A549 treated with DMSO at 1 μM for 4 hours (cell line): ENCODE measurements at places on chromosomes 3 and 15. TPM values are rescaled to one million over a fixed set of nuclear protein-coding genes. Genes with fewer than 3 reads are reported as not detected.

Gene LTF
- not detected in 5 replicates for total RNA-seq

Gene TP63
- total RNA-seq: 0.42 to 0.85 TPM (median 0.75 TPM) in 5 replicates

Gene CHST2
- 0.57 to 1.1 TPM (median 0.81 TPM) in 5 replicates for total RNA-seq

Gene GCNT3
- total RNA-seq: 156 to 216 TPM (median 179 TPM) in 5 replicates

Gene LSAMP
- total RNA-seq: 0.04 to 0.30 TPM (median 0.10 TPM) in 5 replicates

Gene ALS2CL
- 6.1 to 7.2 TPM (median 6.8 TPM) in 5 replicates for total RNA-seq

Gene GOLGA6B
- 0.06 to 0.09 TPM in 2 of 5 replicates, not detected in the others for total RNA-seq

Gene PPCDC
- total RNA-seq: 18.0 to 20.4 TPM (median 18.6 TPM) in 5 replicates

Gene GASK1A
- total RNA-seq: not detected in 5 replicates

Gene PPP1R14D
- 0.19 to 0.35 TPM (median 0.28 TPM) in 3 of 5 replicates, not detected in the others for total RNA-seq
